ENCODE measurements at places on chromosomes 2 and 18.
A peak's percentile ranks its signal among the peaks of the same experiment; 100 is the strongest.

- no peak for DNase-seq
Measured at GRCh38 chr18:54776282-54776977, 51.8 kb upstream of the RAB27B start.

- no peak for DNase-seq
Measured at GRCh38 chr18:48472610-48473009, 63.4 kb upstream of the ZBTB7C start.

DNA sequence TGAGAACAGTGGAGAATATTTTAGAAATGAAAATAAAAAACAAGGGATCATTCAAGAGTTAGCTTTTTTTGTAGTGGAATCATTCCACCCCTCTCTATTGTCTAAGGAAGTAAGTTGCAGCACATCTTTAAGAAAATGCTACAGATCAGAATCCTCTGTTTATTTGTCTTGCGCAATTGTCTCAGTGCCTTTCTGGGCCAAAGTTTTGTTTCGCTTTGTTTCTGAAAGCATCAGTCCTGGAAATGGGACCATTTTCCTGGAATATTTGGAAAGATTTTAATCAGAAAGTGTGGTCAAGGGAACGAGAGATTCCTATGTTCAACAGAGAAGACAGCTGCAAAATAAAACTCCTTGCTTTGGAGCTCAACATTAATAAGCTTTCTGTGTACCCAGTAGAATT is 74.0 kb downstream of the NRXN1 start:
- no peak for DNase-seq

GRCh38 chr2:45242161-45242741 is 233.0 kb upstream of the SIX2 start:
- no peak for DNase-seq

- DNase-seq, result no peak
Measured at GRCh38 chr2:25194576-25195122, 26.3 kb upstream of the POMC start.

- DNase-seq, result no peak
Measured at GRCh38 chr2:145156199-145156598, 636.3 kb upstream of the ZEB2 start.

GRCh38 chr2:42367835-42368234 is 6.8 kb upstream of the COX7A2L start:
- no peak for DNase-seq

- DNase-seq, result no peak
Measured at GRCh38 chr2:3483227-3483985, 35.9 kb downstream of the ADI1 start.

DNA sequence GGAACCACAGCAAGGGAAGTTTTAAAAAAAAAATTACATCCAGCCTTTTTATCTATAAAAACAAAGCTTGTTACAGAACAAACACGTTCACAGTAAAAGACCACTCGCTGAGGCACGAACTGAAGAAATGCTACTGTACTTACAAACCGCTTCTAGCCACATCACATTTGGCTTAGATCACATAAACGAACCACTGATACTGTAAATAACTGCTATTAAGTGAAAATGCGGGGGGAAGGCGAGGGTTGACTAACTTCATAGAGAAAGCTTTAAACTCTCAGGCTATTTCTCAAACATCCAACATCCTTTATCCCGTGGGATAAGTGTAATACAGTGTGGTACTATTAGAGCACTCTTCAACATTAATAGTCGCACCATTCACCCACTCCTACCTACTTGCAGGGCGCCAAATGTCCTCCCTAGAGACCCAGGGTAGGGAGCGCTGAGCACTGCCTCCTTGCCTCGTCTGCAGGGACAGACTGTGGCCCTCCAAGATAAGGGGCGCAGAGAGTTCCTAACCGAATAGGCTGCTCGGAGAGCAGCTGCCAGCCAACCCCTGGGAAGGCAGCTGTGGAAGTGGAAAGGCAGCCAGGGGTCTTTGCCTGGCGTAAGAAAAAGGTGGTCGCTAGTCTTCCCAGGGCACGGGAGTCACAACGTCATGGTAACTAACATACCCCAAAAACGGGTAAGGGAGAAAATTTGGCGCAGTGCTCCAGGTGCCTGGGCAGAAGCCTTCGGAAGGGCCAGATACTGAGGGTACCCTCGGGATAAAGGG is 854 bp downstream of the GPR155 start:
- peak; percentile 21 for DNase-seq

- DNase-seq, result no peak
Measured at GRCh38 chr18:23276451-23276850, 141.2 kb downstream of the CABLES1 start.

DNA sequence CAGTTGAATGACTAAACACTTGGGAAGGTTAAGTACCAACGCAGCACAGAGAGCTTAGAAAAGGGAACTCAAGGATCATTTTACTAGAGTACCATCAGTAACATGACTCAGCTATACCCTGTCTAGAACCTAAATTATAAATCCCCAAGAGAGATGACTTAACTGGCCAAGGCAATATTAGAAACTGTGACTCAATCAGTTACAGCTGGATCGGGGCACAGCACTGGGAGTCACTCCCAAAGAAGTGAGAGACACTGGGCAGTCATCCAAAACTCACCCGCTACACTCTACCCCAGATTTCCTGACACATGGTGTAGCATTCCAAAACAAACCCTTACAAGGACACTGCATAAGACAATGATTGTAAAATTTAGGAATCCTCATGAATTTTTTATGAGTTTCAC is 17.7 kb downstream of the IWS1 start:
- DNase-seq, result no peak

DNA sequence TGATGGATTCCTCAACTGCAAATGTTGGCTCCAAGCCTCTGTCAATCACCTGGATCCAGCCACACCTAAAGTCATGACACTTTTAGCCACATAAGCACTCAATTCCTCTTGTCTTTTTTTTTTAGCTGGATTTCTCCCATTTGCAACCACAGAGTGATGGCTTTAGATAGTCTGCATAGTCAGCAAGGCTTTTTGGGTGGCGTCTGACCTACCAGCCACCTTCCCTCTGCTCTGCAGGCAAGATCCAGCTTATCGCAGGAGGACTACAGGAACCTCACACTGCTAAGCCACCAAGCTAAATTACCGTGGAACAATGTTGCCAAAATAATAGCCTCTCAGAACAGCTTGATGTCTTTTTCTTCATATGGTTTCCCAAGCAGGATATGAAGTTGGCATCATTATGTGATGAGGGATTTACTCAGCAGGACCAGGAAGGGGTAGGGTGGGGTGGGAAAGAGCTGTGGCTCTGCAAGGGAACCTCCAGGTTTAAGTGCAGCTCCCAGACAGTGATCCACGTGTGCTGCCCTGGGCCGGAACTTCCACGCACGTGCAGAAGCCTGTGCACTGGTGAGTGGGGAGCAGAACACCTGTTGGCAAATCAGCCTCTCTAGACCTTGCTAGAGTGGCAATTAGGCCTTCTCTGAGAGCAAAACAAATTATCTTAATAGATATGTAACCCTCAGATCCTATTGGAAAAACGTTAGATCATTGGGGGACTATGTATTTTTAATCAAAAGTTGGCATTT is 170.6 kb upstream of the NCK2 start:
- DNase-seq, result no peak

GRCh38 chr2:178845566-178846457 is 38.6 kb upstream of the TTN start:
- DNase-seq, result no peak

- DNase-seq, result no peak
Measured at GRCh38 chr2:44707945-44708660, 233.4 kb upstream of the SIX3 start.

- DNase-seq, result no peak
Measured at GRCh38 chr2:55482186-55482884, 37.2 kb upstream of the CFAP36 start.

DNA sequence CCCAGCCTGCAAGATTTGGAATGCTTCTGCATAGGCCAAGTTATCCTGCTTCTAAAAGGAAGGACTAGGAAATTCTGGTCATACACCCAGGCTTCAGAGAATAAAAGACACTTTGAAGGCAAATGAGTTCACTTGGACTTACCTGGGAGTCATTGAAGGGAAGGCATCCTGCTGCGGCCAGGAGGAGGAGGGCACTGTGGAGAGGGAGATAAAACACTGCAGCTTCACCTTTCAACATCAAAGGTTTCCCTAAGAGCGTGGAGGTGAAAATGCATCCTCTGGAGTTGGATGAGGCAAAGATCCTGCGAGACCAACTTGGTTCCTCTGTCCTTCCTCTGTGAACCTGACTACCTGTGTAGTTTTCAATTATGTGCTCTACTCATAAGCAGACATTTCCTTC is 79.5 kb upstream of the RIOK3 start:
- DNase-seq, result no peak

DNA sequence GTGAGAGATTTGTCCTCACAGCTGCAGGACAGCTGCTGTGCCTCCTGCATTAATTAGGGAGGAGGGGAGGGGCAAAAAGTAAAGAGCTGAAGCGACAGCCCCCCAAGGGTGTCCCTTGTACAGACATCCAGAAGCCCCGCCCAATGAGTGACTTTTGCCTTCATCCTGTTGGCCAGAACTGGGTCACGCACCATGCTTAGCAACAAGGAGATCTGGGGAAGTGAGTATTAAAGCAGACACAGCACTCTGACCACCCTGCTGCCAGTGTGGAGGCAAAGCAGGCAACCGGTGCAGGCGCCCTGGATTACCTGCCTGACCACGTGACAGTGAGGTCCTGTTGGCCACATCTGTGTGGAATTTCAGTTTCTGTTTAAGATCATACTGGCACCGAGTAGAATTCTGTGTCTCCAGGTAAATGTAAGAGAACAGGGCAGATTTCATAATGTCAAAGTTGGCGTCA is 21.5 kb upstream of the BIN1 start:
- no peak for DNase-seq

DNA sequence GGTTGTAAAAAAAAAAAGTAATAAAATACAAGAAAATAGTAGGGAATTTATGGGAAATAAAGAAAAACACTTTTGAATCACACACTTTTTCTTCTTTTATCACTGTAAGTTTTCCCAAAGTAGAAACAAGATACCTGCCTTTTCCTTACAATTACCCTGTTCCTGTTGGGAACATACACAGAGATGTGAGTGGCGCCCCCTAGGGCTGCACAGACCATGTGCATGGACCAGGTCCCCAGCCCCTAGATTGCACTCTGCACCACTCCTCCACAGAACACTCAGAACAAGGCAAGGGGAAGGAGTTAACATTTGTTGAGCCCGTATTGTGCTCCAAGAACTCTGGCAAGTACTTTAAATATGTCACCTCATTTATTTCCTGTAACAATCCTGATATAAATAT is 118.7 kb upstream of the NRP2 start:
- no peak for DNase-seq

- no peak for DNase-seq
Measured at GRCh38 chr2:109447251-109447661, 166.5 kb downstream of the SEPTIN10 start.

DNA sequence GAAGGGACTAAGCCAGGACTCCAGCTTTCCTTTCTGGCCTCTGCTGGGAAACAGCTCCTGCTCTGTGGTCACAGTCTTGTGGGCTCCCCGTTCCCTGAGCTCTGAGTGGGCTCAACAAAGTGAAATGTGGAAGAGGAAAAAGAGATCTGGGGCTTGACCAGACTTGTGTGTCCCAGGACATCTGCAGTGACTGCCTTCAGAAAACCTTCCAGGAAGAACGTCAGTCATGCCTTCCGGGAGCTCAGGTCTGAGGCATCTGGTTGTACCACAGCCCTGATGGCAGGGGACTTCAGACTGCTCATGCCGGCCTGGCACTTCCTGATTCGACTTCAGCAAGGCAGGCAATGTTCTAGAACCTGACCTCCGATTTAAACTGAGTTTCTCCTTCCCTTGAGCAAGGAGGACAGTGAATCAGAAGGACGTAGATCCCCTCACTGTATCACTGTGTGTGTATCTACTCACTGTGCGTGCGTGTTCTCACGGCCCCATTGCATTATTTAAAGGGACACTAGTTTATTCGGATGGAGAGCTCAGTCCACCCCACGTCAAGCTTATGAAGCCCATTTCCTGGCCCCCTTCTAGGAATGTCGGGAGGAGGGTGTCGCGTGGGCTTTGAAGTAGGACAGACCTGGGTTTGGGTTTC is 548 bp upstream of the FBLN7 start:
- DNase-seq, result no peak

DNA sequence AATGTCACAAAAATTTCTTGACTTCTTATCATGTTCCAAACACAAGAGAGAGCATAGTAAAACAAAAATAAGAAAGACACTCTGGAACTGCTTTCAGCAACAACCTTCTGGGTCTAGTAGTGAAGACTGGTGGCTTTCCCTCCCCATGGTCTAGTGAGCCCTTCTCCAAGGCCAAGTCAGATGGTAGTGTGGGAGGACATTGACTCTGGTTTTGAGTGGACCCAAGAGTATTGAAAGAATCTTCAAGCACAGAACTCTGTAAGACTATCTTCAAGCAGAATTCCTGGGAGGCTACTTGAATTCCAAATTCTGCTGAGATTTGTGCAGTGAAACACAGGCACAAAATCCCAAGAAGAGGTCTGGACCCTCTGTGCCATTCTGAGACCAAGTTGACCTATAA is 21.1 kb downstream of the ANTXR1 start:
- no peak for DNase-seq

- no peak for DNase-seq
Measured at GRCh38 chr2:232396683-232397082, 10.0 kb upstream of the ALPG start.

GRCh38 chr2:184294831-184295230 is 303.5 kb upstream of the ZNF804A start:
- DNase-seq, result no peak

- no peak for DNase-seq
Measured at GRCh38 chr2:183215917-183216316, 91.7 kb downstream of the NUP35 start.

- DNase-seq, result no peak
Measured at GRCh38 chr18:25234740-25235345, 117.1 kb downstream of the ZNF521 start.

- no peak for DNase-seq
Measured at GRCh38 chr18:58891776-58892175, 27.1 kb downstream of the ZNF532 start.

- DNase-seq, result no peak
Measured at GRCh38 chr2:221997100-221997499, 301.7 kb downstream of the PAX3 start.

DNA sequence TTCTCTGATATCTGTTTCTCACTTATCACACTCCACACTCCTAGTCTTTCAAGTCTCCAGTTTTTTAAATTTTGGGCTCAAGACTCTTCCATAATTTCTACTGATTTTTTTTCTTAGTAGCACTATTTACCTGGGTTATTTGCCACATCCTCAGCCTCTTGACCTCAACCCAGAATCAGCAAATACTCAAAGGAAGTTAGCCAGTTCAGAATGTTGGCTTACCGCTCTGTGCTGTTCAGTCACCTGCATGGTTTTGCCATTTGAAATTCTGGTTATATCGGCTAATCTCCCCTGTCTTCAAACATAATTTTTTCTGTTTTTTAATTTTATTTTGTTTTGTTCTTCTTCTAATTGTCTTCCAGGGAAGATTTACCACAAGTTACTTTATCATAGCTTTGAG is 412.6 kb downstream of the PTH2R start:
- DNase-seq, result no peak

DNA sequence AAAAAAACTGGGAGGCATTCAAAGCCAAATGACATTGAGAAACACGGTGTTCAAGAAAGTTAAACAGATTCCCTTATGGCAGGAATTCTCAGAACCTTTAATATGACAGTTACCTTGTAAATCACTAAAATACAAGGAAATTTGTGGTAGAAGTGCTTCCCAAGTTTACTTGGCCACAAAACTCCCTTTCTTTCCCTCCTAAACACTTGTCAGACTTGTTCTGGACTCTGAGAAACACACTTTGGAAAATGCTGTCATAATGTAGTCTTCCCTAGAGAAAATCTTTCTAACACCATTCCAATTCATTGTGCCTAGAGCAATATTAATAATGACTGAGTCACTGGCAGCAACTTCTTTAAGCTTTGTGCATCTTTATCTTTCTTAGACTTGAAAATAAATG is 140.4 kb downstream of the ANKRD44 start:
- no peak for DNase-seq

- DNase-seq, result peak; percentile 5
Measured at GRCh38 chr2:8432706-8433336, 249.0 kb upstream of the ID2 start.

Data from central memory CD4-positive, alpha-beta T cell (primary cell).